ENCODE measurements at places on chromosomes 6 and 20. TPM values are rescaled to one million over a fixed set of nuclear protein-coding genes. Genes with fewer than 3 reads are reported as not detected.

GRCh38 chr6:73586416-73586974 is 65.7 kb upstream of the EEF1A1 start:
- peak; percentile 59 for DNase-seq

DNA sequence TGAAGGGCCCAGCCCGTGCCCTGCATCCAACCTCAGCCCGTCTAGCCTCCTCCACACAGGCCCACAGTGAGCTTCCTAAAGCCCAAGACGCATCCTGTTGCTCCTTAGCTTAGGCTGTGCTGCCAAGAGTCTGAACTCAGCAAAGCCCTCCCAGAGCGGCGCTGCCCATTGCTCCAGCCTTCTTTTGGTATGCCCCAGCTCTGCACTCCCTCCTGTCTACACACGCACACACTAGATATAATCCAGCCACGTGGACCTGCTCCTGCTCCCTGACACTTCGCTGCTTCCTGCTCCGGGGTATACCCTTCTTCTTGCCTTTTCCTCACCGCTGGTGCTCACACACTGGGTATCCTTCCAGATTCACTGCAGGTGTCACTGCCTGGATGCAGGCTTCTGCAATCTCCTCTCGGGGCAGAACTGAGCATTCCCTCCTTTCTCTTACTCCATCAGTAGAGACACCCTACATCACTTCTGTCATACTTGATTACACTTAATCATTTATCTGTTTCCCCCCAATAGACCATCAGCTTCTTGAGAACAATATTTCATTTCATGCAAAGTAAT is 23.8 kb downstream of the GABRR2 start:
- DNase-seq, result no peak

DNA sequence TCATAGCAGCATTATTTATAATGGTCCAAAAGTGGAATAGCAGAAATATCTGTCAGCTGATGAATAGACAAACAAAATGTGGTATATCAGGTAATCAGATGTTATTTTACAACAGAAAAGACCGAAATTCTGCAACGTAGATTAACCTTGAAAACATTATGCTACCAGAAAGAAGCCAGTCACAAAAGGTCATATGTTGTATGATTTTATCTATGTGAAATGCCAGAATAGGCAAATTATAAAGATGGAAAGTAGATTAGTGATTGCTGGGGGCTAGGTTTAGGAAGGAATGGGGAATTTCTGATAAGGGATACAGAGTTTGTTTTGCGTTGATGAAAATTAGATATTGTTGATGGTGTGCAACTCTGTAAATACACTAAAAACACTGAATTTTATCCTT is 165.0 kb upstream of the STMND1 start:
- no peak for DNase-seq

GRCh38 chr6:135319819-135320218 is 138.7 kb downstream of the MYB start:
- DNase-seq, result no peak

DNA sequence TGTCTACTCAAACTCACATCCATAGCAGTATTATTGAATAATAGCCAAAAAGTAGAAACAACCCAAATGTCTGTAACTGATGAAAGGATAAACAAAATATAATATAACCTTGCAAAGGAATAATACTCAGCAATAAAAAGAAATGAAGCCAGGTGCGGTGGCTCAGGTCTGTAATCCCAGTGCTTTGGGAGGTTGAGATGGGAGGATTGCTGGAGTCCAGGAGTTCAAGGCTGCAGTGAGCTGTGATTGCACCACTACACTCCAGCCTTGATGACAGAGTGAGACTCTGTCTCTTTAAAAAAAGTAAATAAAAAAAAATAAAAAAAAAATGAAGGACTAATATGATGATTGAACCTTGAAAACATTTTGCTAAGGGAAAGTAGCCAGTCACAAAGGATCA is 22.1 kb upstream of the KIF16B start:
- DNase-seq, result no peak

GRCh38 chr6:139144490-139145085 is 9.7 kb downstream of the HECA start:
- no peak for DNase-seq

- DNase-seq, result peak; percentile 66
Measured at GRCh38 chr6:81950877-81951276, 198.4 kb upstream of the TENT5A start.

- no peak for DNase-seq
Measured at GRCh38 chr6:18214003-18214402, 50.3 kb downstream of the DEK start.

DNA sequence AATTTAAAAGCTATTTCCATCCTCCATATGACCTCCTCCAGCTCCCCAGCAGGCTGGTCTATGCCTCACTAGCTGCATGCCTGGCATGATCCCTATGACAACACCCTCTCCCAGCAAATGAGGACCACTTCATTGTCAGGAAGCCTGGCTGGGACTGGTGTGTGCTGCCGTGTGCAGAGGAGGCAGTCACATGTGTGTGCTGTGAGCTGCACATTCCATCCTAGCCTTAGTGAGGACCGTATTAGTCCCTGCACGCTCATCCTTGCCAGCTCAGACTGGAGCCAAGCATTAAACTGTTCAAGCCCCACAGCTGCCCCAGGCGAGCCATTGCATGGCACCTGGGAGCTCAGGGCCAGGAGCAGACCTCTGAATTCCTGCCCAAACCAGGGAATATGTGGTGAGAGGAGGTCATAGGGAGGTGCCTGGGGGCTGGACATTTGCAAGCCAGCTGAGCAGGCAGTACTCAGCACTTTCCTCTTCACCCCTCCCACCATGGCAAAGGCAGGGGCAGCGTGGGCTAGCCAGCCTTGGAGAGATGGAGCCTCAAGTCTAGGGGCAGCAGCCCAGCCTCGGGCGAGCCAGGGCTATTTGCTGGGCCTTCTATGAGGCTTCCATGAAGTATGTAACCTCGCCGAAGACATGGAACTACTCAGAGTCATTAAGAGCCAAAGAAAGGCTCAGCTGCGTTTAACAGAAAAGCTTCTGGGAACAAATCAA is 8.7 kb upstream of the CCN5 start:
- DNase-seq, result peak; percentile 93

DNA sequence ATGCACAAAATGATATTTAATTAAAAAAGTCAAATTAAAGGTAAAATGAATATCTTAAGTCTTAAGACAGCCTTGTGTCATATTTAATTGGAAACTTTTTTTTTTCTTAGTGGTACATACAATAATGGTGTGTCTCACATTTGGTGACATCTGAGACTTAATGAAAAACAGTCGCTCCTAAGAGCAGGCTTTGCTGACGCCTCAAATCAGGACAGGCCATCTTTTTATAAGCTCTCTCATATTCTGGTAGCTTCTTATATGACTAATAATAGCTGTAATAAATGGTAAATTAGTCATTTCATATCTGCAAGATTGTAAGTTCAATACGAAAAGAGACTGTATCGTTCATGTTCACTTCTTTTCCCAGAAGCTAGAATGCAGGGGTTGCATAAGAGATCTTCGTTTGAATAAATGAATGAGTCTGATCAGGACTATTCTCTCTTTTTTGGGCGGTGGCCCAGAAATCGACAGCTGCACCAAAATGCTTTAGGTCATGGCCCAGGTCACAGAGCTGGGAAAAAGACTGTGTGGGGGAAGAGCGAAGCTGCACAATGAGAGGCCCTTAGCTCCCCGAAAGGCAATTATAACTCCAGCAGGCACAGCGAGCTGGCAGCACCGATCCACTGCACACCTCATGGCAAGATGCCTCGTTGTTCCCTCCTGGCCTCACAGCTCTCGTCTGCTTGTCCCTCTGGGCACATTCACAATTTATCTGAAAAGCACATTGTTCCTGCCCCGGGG is 69.4 kb downstream of the NRN1 start:
- peak; percentile 7 for DNase-seq

DNA sequence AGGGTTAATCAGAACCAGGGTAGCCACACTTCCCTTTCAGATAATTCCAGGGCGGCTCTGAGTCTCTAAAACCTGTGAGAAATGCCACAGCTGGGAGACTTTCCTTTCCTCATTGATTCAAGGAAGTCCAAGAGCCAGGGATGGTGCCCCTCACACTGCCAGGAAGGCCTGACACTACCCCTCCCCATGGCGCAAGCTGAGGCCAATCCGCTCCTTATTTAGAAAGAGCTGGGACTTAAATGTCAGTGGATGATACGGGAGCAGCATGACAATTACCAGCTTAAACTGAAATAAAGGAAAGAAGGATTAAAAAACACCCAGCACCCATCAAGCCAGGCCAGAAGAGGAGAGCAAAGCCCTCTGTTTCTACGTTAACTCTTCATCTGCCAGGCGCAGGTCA is 244.4 kb downstream of the LRFN2 start:
- no peak for DNase-seq

DNA sequence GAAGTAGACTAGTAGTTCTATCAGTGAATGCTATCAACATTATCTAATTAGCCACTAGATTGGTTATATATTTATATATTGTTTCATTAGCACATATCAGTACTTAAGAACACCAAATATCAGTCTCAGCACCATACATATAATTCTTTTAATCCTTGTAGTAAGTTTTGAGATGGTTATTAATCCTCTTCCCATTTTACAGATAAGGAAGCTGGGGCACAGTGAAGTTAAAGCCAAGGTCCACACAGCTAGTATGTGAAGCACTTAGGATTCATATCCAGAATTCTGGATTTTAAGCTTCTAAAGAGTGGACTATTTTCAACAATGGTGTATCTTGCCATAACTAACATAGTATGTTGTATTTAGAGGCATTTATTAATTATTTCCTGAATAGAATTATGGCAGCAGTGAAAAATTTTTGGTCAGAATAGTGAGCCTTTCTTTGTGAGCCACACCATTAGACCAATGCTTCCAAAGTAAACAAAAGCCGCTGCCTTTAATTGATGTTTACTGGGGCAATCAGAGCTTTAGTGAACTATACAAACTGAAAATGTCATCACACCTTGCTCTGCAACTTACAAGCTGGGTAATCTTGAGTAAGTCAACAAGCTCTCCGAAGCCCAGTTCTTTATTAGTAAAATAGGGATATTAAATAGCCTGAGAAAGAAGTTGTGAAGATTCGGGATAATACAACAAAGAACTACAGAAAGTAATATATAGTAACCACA is 41.9 kb upstream of the HBS1L start:
- DNase-seq, result no peak

- no peak for DNase-seq
Measured at GRCh38 chr6:111129013-111129412, 41.7 kb downstream of the SLC16A10 start.

GRCh38 chr20:3980260-3981131 is 34.9 kb downstream of the RNF24 start:
- peak; percentile 87 for DNase-seq

DNA sequence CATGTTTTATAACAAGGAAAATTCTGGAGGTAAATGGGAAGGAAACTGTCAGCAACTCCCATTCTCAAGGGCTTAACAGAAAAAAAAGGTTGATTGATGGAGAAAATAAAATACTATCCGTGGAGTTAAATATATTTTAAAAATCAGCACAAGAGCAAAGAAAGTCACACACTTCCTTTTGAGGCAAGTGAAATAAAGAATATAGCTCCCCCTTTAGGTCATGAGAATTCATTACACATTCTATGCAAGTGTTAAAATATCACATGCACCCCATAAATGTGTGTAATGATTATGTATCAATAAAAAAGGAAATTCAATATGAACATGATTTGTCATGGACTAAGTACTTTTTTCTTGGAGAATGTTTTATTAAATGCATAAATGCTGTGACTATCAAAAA is 349.2 kb downstream of the TPBG start:
- peak; percentile 32 for DNase-seq

- DNase-seq, result no peak
Measured at GRCh38 chr20:61106438-61106837, 145.6 kb upstream of the CDH4 start.

DNA sequence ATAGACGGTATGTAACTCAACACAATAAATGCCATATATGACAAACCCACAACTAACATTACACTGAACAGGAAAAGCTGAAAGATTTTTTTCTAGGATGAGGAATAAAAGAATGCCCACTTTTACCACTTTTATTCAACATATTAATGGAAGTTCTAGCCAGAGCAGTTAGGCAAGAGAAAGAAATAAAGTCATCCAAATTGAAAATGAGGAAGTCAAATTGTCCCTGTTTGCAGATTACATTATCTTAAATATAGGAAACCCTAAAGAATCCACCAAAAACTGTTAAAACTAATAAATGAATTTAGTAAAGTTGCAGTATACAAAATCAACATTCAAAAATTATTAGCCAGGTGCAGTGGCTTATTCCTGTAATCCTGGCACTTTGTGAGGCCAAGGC is 24.6 kb upstream of the ADGB start:
- no peak for DNase-seq

DNA sequence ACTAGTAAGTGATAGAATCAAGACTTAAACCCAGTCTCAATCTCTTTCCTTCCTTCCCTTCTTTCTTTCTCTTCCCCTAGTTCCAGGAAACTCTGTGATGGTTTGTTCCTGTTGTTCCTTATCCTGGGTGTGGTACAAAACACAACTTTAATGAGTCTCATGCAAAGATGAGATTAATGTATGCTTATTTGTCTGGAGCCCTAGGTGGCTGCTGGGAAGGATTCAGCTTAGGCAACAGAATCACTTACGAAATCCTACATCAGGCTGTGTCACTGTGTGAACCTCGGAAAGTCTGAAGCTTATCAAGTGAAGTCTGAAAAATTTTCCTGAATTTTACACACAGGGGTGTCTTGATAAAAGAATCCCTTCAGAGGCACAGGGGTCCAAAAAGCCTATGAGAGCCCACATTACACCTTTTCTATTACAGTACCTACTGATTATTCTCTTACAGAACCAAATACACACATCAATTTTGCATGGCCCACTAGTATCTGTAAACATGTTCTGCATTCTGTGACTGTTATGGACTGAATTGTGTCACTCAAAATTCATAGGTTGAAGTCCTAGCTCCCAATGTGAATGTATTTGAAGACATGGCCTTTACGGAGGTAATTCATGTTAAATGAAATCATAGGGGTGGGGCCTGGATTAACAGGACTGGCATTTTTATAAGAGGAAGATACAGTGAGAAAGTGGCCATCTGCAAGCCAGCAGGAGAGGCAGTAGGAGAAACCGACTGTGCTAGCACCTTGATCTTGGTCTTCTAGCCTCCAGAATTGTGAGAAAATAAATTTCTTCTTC is 144.7 kb downstream of the MYB start:
- peak; percentile 13 for DNase-seq

DNA sequence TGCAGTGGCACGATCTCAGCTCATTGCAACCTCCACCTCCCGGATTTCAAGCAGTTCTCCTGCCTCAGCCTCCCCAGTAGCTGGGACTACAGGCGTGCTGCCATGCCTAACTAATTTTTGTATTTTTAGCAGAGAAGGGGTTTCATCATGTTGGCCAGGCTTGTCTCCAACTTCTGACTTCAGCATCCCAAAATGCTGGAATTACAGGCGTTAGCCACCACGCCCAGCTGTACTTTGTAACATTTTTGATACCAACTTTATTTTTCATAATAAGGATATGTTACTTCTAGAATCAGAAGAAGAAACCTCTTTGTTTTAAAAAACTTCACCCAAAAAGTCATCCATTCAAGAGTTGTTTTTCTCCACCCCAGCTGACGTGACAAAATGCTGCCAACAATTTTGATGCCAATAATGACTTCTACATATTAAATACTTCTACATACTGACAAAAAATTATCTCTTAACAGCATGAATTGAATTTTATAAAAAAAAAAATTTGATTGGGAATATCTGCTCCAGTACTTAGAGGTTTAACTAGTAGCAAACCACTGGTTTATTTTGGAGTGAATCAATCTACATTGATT is 22.5 kb upstream of the PRIM2 start:
- peak; percentile 63 for DNase-seq

Gene SCUBE3
- 31.5 TPM for total RNA-seq

Gene PPIL6
- total RNA-seq, result 3.7 TPM

Gene AVP
- not detected for total RNA-seq

Gene HSPA12B
- total RNA-seq, result not detected

Gene HELZ2
- total RNA-seq, result 25.2 TPM

Gene GSTA1
- total RNA-seq, result not detected

Gene VSTM2L
- total RNA-seq, result 9.2 TPM

Gene SIRPD
- not detected for total RNA-seq

Gene SIRPB1
- total RNA-seq, result 0.54 TPM

All from GM23248 (cell line).